CD4-positive, alpha-beta memory T cell (primary cell): ENCODE measurements at places on chromosomes 3 and 15. TPM values are rescaled to one million over a fixed set of nuclear protein-coding genes. Genes with fewer than 3 reads are reported as not detected.
A peak's percentile ranks its signal among the peaks of the same experiment; 100 is the strongest.

The ZNF710 gene
- polyA plus RNA-seq = 2.7 TPM

The ASB14 gene
- 0.29 TPM for polyA plus RNA-seq

The ERICH6 gene
- not detected for polyA plus RNA-seq

The KLHL40 gene
- not detected for polyA plus RNA-seq

DNA sequence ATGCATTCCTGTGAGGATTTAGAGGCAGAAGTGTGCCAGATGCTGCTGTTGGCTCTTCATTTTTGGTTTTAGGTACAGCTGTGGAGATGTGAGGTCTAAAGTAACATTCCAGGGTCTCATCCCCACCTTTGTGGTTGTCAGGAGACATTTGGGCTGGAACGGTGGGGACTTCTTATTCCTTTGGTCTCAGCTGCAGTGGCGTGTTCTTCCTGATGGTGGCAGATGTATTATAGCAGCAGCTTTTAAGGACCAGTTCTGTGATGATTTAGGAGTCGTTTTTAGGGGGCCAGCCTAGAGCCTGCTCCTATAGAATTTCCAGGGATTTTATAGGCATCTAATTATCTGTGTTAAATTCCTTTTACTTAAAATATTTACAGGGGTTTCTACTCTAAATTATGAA, 221.0 kb upstream of the EOMES start:
- no peaks in the 10 kb centered on the region for H3K27me3 ChIP-seq
- no peaks in the 10 kb centered on the region for H3K36me3 ChIP-seq
- H3K4me3 ChIP-seq = no peak overlapping the region
- no peak overlapping the region for H3K27ac ChIP-seq

DNA sequence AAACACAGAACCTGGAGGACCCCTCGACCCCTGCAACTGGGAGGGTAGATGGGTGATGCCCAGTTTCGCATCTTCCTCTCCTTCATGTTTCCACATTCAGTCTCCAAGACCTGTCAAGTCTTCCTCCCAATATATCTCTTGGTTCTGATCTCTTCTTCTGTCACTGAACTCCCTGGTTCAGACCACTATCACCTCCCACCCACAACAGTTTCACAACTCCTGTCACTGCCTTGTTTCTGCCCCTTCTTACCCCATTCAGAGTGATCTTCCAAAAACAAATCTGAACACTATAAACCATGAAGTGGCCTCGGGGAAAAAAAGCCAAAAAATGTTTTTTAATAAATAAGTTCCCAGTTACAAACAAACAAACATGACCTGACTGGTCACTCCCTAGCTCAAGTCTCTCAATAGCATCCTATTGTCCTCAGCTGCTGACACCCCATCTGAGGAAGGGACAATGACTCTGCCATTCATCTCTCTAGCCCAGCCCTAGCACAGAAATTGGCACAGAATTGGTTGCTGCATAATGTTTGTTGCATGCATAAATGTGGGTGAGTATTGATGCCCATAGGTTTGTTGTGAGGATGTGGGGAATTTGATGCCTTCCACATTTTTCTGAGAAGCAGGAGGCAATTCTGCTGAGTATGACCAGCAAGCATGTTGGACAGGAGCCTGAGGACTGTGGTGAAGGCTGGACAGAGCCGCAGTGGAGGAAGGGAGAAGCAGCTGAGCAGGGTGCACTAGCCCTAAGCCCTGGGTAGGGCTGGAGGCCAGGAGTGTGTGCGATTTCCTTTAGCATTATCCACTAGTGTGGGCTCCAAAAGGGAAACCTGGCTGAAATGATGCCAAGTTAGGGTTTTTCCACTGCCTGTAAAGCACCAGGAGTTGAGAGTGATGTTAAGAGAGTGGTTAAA, 12.2 kb upstream of the XYLB start:
- no peaks in the 10 kb centered on the region for H3K4me1 ChIP-seq
- no peak for DNase-seq
- H3K27me3 ChIP-seq = no peaks in the 10 kb centered on the region
- H3K27ac ChIP-seq = no peak overlapping the region

DNA sequence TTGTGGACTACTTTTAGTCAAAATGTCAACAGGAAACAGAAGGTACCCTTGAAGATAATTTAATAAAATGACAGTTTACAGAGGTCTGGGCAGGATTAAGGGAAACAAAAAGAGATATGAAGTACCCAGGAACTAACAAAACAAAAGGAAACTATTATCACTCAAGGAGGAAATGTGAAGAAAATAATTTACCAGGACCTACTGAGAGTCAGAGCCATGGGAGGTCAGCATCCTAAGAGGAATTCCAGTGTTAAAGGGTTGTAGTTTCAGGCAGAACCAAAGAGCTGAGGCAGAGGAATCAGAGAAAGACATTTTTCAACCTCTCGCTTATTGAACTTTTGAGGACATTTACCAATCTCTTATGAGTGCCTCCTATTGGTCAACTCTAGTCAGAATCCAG, 408.9 kb upstream of the CBLB start:
- H3K36me3 ChIP-seq = no peaks in the 10 kb centered on the region
- H3K4me3 ChIP-seq = no peak overlapping the region

GRCh38 chr3:42653560-42654330, at the start of gene ZBTB47:
Gene ZBTB47, plus strand, starts transcription at chr3:42653697. Its CDS starts 4,659 bp downstream, at chr3:42658356.
- H3K4me3 ChIP-seq = peak within 1 kb of the TSS; percentile 54
- no peak within 1 kb of the TSS for H3K27ac ChIP-seq
- H3K27me3 ChIP-seq = no peaks in the 10 kb centered on the region
- peaks cover 28% of the 10 kb centered on the region for H3K4me1 ChIP-seq

DNA sequence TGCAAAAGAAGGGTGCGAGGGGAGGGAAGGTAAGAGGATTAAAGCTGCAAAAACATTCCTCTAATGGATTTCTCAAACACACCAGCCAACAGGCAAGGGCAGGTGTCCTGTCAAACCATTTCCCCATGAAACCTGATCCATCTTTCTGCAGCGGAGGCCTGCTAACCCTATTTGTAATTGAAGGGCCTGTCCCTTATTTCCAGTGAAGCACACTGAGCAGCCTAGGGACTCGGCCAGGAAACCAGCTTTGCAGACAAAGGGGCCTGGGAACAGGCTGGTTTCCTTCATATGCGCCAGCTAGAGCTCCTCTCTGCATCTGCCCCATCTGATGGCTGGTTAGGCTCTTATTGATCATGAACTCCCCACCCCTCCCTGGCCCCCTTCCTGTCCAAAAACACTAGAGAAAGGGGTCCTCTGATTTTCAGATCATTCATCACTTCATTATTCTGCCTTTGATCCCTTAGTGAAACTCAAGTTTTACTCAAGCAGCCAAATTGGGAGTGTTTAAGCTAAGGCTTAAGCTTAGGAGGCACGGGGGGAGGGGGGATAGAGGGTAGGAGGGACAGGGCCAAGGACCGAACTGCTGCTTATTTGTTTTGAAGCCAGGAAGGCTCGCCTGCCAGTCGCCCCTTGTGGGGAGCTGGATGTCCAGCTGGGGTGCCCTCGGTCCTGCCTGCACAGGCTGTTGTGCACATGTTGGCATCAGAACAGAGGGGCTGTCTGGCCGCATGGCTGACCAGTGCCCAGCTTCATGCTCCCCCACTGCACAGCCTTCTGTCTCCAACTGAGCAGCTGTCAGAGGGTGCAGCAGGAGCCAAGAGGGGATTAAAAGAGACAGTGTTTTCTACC, 53.1 kb downstream of the BOC start:
- no peaks in the 10 kb centered on the region for H3K4me1 ChIP-seq
- no peak overlapping the region for H3K4me3 ChIP-seq
- H3K27ac ChIP-seq = no peak overlapping the region
- no peak for DNase-seq
- H3K27me3 ChIP-seq = no peaks in the 10 kb centered on the region

DNA sequence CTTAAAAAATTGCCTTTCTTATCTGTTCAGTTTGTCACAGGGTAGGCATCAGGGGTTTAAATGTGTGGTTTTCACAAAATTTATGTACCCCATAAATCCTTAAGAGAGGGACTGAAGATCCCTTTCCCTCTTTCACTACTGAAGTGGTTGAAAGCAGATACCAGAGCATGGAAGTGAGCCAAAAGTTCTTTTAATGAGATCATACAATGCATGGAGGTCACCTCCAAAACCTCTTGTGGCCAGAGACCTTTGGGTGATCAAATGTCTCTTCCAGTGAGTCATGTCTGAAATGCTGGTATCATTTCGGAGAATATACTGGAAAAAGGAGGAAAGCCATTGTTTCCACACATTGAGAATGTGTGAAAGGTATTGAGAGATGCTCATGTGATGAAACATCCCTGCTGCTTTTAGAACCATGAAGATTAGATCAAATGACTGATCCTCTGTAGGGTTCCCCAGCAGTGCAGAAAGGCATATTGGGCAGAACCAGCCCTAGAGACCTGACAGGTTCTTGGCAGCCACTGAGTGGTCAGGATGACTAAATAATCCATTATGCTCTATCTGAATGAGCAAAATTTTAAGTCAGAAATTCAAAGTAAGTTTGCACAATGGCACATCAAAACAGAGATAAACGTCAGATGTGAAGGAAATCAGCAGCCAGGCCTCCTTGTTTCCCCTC, 165.8 kb upstream of the SLC2A2 start:
- no peaks in the 10 kb centered on the region for H3K4me1 ChIP-seq
- H3K27me3 ChIP-seq = no peaks in the 10 kb centered on the region
- DNase-seq = no peak
- H3K4me3 ChIP-seq = no peak overlapping the region

DNA sequence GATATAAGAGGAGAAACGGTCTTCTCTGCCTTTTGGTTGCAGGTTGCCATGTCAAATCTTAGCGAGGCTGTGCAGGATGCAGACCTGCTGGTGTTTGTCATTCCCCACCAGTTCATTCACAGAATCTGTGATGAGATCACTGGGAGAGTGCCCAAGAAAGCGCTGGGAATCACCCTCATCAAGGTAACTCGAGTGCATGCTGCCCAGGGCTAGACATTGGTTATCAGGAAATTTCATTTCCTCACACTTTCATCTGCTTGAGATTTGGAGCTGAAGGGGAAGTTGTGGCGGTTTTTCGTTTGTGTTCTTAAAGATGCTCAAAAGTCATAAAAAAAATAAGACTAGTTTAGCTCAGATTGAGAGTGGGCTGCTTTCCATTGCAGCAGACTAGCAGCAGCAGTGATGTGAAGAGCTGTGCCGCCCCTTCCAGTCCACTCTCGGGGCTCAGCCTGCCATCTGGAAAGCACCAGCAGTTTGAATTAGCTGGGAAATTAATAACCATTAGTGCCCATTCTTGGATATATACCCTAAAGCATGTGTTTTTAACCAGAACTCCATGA, 32.2 kb downstream of the GPD1L start:
- H3K36me3 ChIP-seq = no peaks in the 10 kb centered on the region
- no peak overlapping the region for H3K27ac ChIP-seq
- H3K4me1 ChIP-seq = peaks cover 19% of the 10 kb centered on the region
- DNase-seq = no peak
- H3K4me3 ChIP-seq = no peak overlapping the region
- H3K27me3 ChIP-seq = no peaks in the 10 kb centered on the region

DNA sequence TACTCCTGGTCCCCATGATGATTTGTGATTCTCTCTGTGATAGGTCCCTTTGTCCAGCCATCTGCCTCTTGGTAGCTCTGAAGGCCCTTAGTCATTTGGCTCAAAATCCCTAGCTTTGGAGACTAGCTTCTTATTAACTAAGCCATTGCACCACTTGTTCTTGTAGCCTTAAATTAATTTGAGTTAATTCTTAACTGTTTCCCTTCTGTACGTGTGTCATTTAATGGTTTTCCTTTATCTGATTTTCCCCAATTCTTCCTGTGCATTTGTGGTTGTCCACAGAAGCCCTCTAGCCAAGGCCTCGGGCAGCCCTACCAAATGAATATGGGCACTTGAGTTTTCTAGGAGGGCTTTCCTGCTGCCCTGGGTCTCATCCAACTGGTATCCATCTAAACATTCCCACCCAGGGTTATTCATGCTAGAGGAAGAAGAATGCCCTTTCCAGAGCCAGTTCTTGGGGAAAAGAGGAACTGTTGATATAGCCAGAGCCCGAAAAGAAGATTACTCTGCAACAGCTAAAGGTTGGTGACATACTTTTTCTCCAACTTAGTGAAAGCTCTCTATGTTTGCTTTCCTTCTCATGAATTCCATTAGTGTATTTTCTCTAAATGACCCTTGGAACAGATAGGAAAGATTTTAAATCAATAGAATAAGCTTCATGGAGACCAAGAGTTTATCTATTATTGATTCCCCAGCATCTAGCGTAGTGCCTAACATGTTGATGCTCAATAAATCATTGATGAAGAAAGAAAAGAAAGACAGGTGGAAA, 44.2 kb upstream of the ZBTB38 start:
- no peak overlapping the region for H3K4me3 ChIP-seq
- no peak for DNase-seq
- no peaks in the 10 kb centered on the region for H3K27me3 ChIP-seq
- H3K27ac ChIP-seq = no peak overlapping the region
- peaks cover 19% of the 10 kb centered on the region for H3K4me1 ChIP-seq

GRCh38 chr3:31479431-31479830, 53.3 kb upstream of the STT3B start:
- DNase-seq = no peak
- H3K27me3 ChIP-seq = no peaks in the 10 kb centered on the region
- no peak overlapping the region for H3K27ac ChIP-seq

- H3K27me3 ChIP-seq = no peaks in the 10 kb centered on the region
- no peaks in the 10 kb centered on the region for H3K36me3 ChIP-seq
- H3K4me3 ChIP-seq = peak within 1 kb of the TSS; percentile 97
- H3K4me1 ChIP-seq = peaks cover 27% of the 10 kb centered on the region
- DNase-seq = peak; percentile 90
These were observed at the start of gene DHX30 for GRCh38 chr3:47802734-47803479. Gene DHX30, plus strand, starts transcription at chr3:47803138. Its CDS starts 7,546 bp downstream, at chr3:47810684.

GRCh38 chr3:129399895-129400357, 28.5 kb downstream of the EFCAB12 start:
- DNase-seq = no peak
- peak overlapping the region; percentile 70 for H3K27ac ChIP-seq
- H3K4me3 ChIP-seq = peak overlapping the region; percentile 95
- no peaks in the 10 kb centered on the region for H3K27me3 ChIP-seq
- H3K4me1 ChIP-seq = peaks cover 28% of the 10 kb centered on the region
- peaks cover 5% of the 10 kb centered on the region for H3K36me3 ChIP-seq

DNA sequence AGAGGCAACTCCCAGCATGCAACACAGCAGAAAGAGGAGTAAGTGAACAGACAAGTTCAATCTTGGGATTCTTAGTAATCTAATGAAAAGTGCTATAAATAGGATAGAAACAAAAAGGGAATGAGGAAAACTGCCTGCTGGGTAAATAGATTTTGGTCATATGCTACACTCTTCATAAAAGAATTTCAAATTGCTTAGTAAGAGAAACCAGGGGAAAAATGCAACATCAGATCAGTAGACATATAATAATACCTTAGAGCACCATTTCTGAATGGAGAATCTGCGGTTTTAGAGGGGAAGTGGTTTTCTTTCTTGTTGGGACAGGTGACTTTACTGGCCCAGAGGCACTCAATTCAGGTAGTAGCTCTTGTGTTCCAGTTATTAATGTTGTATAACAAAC, 13.4 kb upstream of the TBC1D5 start:
- no peaks in the 10 kb centered on the region for H3K27me3 ChIP-seq
- no peak for DNase-seq
- H3K36me3 ChIP-seq = no peaks in the 10 kb centered on the region
